ENCODE measurements at places on chromosomes 6 and 20.

GRCh38 chr20:34337982-34338726, 24.9 kb upstream of the ITCH start:
- DNase-seq: no peak

GRCh38 chr6:108526739-108527174, 34.0 kb upstream of the FOXO3 start:
- no peak for DNase-seq

- no peak for DNase-seq
Observed at GRCh38 chr6:79223611-79224404, 10.7 kb downstream of the HMGN3 start.

DNA sequence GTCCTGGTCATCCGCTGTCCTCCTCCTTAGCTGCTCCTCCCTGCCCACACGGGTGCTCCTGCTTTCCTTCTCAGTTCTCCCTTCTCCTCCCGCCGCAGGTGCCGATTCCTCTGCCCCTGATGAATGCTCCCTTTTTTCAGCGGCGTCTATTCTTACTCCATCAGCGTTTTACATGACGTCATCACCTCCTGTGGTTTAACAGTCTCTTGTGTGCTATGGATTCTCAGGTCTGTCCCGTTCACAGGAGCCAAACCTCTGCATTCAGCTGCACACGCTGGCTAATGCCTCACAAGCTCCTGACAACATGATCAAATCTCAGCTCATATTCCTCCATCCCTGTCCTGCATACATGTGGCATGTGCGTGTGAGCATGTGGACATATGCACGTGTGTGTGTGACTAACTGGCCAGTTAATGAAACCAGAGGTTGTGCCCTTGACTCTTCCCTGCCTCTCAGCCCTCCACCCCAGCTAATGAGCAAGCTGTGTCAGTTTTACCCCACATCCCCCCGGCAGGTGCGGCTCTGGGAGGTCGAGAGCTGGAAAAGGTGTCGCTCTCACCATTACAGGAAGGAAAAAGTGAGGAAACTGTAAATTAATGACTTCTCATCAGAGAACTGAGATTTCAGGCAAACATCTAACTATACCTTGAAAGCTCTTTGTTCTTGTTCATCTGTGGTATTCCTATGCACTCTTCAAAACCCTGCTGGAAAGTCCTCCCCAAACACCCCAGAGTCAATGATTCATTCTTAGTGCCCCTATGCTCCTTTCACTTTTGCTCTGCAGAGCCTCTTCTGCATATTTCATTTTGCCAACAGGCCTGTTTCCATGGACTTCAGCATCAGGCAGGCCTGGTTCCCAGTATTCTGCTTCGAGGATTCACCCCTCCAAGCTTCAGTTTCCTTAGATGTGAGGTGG, 163.1 kb downstream of the TTLL2 start:
- DNase-seq: no peak

DNA sequence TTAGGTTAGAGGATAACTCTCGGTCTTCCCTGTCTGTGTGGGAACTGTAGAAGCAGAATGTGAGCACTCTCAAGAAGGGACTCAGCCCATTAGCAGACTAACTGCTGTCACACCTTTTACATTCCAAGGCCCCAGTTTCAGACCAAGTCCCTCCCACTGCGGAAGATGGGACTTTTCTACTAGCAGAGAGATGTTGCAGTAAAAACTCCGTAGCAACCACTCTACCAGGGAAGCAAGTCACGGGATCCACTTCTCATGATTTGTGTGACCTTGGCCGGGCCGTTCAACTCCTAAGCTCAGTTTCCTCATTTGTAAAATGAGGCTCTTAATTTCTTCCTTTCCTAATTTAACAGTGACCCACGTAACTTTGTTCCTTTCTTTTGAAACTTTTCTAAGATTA, 77.1 kb upstream of the SLC4A11 start:
- no peak for DNase-seq

- no peak for DNase-seq
Observed at GRCh38 chr20:44001667-44002596, 87.3 kb downstream of the TOX2 start.

- DNase-seq: peak; percentile 6
Observed at GRCh38 chr6:99458319-99458718, 33.2 kb upstream of the PNISR start.

GRCh38 chr6:25898289-25898977, 24.4 kb upstream of the SLC17A3 start:
- DNase-seq: no peak

DNA sequence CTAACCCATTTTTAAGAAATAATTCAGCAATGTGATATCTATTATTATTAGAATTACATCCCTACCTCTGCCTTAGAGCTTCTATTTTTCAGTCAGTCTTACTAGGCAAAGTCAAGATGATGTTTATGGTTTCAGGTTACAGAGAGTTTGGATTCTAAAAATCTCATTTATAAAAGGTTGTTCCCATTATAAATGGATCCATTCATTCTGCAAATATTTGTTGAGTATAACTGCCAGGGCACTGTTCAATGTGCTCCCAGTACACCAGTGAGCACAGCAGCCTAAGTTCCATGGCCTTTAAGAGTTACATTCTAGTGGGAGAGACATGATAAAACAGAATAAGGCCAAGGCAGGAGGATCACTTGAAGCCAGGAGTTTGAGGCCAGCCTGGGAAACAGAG, 75.9 kb upstream of the EYA4 start:
- DNase-seq: no peak
